ENCODE measurements at places on chromosomes 4 and X.

DNA sequence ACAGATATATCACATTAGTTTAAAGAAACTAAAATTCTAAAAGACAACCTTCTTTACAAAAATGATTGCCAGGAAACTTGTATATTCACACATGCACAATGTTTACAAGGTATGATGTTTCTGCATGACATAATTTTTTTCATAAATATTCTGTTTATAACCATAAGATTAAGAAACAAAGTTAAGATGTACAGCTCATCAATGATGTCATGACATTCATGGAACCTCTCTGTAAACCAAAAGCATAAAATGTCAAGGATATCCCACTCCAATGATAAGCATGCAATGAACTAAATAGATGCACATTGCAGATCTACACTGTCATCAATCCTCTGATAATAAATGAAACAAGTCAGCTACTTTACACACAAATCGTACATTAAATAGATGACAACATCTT is 136.0 kb downstream of the MAB21L2 start:
- DNase-seq: no peak

DNA sequence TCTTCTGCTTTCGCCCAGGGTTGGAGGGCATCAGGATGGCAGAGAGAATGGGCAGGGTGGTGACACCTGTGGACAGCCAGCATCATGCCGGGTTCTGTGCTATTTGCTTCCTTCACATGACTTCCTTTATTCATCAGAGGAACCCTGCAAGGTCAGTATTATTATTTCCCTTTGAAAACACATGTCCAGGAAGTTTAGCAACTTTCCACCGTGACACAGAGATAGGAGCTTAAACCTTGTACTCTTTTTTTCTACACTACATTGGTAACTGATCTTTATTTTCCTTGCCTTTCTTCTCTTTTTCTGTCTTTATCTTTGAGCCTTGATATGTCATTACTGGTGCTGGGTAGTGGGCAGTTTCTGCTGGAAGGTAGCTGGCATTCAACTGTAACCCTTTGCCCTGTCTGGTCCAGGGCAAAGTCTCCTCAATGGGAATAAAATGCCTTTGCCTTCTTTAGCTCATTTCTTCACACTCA is 5.0 kb upstream of the MGST2 start:
- DNase-seq: no peak

GRCh38 chr4:21470535-21470934 is 478.0 kb downstream of the KCNIP4 start:
- no peak for DNase-seq

- no peak for DNase-seq
Measured at GRCh38 chr4:147822128-147822527, 90.2 kb downstream of the ARHGAP10 start.

- DNase-seq: no peak
Measured at GRCh38 chr4:86483773-86484172, 110.3 kb upstream of the PTPN13 start.

Data from naive thymus-derived CD4-positive, alpha-beta T cell (primary cell).